Thoracic aorta (tissue), 2 donors: ENCODE measurements at places on chromosomes 1 and 21. TPM values are rescaled to one million over a fixed set of nuclear protein-coding genes. Genes with fewer than 3 reads are reported as not detected.

DNA sequence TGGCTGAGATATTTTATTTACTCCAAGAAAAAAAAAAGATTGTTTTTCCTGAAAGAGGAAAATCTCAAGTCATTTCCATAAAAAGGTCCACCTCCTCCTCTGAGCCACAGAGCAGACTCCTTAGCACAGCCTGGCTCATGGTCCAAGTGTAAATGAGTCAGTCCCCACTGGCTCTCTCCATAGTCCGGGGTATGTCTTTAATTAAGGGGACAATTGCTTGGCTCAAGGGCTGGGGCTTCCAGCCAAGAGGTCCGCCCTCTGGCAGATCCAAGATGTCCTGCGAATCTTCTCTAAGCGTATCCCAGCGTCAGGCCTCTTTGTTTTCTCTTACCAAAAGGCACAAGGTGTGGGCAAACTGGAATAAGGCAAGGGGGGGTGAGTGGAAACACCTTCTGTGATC lies 33.3 kb downstream of the FOXD2 start:
- no peak for DNase-seq

DNA sequence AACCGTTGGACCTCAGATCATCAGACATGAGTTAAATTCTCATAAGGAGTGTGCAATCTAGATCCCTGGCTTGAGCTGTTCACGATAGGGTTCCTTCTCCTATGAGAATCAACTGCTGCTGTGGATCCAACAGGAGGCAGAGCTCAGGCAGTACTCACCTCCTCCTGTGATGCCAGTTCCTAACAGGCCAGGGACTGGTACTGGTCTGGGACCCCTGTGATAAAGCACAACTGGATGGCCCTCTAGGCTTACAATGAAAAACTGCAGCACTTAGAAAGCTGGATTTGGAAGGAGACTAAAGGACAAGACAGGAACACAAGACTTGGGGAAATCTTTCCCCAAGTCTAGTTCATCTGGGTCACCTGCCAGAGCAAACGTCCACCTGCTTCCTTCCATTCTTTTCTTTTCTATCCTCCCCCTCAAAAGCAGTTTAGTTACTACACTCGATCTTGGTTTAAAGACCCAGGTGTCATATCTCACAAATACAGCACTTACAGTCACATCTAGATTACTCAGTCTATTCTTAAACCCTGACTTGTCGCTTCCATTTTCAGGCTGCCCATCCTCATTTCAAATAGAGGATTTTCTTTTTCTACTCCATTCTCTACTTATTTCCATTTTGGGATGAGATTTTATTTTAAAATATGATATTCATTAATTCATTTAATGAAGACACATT lies 59.8 kb downstream of the PTPN14 start:
- DNase-seq, result no peak

DNA sequence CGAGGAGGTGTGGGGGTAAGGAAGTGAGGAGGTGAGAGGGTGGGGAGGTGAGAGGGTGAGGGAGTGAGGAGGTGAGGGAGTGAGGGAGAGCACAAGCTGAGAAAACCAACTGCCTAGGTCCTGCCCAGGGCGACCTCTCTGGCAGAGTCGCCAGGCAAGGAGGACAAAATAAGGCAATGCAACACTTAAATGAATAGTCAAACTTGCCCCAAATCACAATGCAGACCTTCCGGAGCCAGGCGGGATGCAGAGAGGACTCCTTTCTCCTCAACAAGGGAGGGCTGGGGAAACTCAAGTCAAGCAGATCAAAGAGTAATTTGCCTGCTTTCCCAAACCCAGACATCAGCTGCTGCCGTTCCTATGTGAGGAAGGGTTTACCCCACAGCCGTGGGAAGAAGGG lies 86.0 kb downstream of the CCDC185 start:
- DNase-seq, result no peak

DNA sequence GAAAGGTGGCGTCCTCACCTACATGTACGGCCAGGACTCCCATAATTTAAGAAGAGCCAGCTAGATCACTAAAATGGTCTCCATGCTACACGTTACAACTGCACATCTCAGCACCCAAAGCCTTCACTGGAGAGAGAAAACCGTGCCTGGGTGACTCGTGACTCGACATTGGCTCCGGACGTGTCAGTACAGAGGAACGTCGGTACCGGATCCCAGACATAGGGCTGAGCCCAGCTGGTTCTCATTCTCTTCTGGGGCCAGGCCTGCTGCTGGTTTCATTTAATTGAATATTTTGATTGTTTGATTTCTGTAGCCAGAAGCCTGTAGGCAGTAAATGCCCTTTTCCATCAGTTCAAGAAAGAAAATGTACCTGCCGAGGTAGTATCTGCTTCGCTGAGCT lies 93.1 kb downstream of the HHIPL2 start:
- no peak for DNase-seq

GRCh38 chr1:41571041-41571440 lies 86.6 kb upstream of the EDN2 start:
- no peak for DNase-seq

DNA sequence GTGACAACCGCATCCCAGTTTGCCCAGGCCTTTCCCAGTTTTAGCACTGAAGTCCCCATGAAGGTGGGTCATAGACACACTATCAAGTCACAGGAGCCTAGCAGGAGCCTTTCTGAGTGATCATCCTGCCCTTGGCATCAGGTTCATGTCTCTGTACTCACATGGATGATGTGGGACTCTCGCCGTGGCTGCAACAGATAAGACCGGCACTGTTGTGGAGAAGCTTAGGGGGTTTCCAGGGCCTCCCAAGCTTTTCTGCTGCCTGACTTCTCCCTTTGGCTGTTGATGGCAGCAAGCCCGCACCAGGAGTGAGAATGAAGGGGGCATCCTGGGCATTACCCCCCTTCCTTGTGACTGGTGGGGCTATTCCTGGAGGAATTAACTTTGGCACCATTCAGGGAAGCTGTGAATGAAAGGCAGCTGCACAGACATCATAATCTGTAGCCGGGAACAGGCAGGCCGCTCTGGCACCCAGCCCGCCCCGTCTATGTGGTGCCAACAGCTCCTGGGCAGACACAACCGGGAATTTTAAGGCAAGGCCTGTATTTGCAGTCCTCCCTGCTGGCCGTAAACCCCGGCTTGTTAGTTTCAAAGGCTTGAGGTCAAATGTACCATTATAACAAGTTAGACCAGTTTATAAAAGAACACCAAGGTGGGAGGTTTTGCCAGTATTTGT lies 148.6 kb downstream of the HUNK start:
- DNase-seq, result peak; percentile 29

GRCh38 chr1:198656500-198656932 lies 17.7 kb downstream of the PTPRC start:
- no peak for DNase-seq

RHBDL2 gene
- not detected for total RNA-seq

DNA sequence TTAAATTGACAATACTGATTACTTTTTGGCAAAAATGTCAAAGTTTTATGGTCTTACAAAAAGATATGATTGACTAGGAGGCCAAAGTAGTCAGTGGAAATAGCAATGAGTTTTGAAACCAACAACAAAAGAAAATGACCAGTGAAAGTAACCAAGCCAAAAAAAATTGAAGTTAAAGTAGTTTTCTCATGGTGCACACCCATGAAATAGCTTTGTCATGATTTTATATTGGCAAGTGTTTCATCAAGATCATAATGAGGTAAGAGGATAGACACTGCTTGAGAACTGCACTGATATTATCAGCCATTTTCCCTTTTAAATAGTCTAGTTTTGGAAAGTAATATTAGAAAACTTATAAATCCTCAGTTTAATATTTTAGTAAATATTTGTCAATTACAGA lies 206.2 kb upstream of the ADAMTS5 start:
- DNase-seq, result no peak

DNA sequence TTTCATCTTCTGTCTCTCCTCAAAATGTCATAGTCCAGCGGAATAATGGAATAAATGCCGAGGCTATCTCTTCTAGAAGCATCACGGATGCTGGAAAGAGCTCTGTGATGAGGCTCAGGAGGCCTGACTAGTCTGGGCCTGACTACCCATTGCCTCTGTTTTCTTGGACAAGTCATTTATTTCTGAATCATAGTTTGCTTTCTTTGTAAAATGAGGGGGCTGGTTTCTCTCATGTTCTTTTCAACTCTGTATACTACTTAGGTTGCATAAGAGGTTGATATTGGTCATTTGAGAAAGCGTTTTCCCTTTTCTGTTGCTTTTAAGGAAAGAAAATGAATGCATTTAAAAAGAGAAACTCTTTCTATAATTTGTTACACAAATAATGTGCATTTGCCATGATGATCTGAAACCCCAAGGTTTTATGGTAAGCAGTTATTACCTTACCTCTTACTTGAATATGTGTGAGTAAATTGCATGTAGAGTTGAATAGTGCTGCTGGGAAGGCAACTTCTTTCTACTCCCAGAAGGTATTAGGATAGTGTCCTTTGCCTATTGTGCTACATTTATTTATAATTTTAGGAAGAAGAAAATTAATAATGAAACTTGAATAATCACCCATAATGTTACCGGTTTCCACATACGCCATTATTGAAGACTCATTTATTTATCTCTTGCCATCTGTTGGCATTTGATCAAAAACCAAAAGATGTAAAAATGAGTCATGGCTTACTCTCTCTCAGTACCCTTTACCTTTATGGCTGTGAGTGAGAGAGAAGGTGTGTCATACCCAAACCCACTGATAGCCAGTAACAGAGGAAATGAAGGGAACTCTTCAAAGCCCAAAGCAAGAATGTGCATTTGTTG lies 179.1 kb downstream of the FASLG start:
- no peak for DNase-seq

DNA sequence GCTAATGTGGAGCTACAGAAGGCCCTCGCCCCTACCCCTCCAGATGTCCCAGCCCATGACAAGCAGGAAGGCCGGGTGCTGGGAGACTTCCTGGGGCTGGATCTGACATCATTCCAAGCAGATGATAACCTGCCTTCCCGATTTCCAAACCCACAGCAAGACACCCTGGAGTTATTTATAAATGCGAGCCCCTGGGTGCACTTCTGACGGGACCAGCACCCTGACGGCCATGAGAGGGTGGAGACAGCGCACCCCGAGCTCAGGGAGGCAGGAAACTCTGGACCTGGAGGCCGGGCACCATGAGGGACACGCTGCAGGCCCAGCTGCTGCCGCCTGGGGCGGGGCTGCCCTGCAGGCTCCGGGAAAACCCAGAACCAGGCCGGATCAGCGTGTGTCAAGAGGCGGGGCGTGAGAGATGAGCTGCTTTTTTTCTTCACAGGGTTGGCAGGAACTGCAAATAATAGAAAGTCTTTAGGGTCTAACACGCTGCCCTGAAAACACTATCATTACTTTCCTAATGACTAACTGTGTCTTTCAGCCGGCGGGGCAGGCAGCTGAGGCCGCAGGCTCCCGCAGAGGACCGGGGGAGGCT lies 2.5 kb upstream of the PCBP3 start:
- no peak for DNase-seq

- no peak for DNase-seq
Measured at GRCh38 chr1:37308031-37308960, 166.1 kb upstream of the ZC3H12A start.

AMY1C gene
- total RNA-seq, result not detected

- DNase-seq, result no peak
Measured at GRCh38 chr1:212466898-212467650, 34.4 kb downstream of the NENF start.

DNA sequence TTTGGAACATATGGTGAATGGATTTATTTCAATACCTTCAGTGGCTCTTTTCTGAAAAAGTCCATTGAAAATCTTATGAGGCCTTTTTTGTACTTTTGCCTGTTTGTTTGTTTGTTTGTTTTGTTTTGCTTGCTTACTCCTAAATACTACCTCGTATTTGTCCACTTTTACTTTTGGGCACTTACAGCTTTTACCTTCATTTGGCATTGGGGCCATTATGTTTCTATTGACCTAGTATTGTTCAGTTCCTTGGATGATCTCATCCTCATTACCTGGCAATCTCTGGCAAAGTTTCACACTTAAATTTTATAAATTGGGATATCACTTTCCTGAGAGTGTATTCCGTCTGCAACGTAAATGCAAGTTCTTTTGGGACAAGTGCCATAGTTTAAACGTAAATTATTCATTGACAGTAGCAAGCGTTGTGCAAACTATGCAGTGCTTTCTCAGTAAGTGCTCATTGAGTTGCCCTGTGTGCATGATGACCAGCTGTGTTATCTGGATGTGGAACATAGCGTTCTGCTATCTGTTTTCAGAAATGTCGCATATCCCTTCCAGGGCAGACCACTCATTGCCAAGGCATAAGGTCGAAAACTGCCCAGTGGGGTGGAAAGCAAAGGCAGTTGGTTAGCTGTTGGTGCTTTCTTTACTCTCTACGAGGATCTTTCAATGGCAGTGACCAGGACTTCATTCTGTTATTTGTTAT lies 51.1 kb downstream of the LRRC8D start:
- no peak for DNase-seq

OR2T2 gene
- total RNA-seq, result not detected

- no peak for DNase-seq
Measured at GRCh38 chr21:38772646-38773045, 33.1 kb upstream of the ETS2 start.

- no peak for DNase-seq
Measured at GRCh38 chr1:232413674-232414073, 216.3 kb downstream of the SIPA1L2 start.

DNA sequence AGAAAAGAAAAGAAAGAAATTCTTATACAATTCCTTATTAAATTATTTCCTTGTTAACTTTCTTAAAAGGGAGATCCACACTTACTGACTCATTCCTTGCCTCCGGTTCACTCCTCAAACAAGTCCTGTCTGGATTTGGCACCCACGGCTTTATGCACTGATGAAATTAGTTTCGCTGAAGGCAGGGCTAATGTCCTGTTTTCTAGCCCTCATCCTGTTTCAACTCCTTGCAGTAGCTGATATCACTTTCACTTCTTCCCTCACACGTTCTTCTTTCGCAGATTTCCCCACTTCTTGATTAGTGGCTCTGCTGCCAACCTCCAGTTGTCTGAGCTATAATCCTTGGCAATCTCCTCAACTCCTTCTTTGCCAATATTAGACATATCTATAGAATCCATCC lies 215.2 kb downstream of the URB2 start:
- DNase-seq, result no peak

VWA5B1 gene
- total RNA-seq, result not detected

GRCh38 chr1:233707153-233707879 lies 93.4 kb downstream of the KCNK1 start:
- no peak for DNase-seq

GRCh38 chr1:21234779-21235178 lies 55.5 kb downstream of the ECE1 start:
- no peak for DNase-seq

GRCh38 chr1:76933847-76934815 lies 66.9 kb downstream of the ST6GALNAC5 start:
- DNase-seq, result no peak

DNA sequence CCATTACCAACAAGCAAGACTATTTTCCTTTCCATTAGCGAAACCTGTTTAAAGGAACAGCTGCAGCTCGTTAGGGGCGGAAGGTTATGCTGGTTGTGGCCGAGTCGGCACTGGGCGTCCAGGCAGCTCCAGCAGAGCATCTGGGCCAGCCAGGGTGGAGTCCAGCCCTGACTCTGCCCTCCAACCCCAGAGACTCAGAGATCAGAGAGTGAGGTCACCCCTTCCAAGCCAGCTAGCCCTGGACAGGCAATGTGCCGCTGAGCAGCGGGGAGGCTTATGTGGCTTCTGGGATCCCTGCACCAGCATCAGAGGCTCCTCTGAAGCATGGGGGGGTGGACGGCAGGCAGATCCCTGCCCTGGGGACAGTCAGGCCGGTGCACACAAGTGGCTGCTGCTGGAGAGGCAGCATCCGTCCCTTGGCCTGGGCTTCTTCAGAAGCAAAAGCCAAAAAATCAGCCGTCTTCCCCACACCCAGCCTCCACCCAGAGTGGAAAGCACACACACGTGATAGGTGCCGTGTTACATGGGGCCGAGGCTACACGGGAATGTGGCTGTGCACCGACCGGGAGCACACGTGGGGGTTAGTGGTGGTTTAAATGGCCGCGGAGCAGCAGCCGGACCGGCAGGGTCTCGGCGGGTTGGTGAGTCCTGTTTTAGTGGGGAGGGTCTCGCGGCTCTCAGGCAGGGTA lies 30.1 kb downstream of the SLC66A1 start:
- DNase-seq, result no peak

COA6 gene
- total RNA-seq, result not detected
